ENCODE measurements at places on chromosomes 7 and 10. TPM values are rescaled to one million over a fixed set of nuclear protein-coding genes. Genes with fewer than 3 reads are reported as not detected.

DNA sequence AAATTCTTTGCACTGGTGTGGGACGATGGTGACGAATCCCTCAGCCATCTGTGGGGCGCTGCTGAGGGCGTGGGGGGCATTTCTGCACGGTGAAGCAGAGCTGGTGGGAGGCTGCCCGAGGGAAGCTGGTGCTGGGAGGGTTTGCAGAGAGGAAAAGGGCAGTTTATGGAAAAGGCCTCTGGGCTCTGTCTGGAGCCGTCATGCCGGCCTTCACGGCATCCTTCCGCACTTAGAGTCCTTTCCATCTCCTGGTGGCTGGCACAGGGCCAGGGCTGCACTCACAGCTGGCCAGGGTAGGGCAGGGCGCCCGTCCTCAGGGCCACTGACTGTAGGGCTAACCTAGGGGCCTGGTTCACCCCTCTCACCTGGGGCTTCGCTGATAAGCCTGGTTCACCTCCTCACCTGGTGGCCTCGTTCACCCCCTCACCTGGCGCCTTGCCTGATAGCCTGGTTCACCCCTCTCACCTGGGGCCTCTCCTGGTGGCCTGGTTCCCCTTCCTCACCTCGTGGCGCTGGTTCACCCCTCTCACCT is 598 bp upstream of the AMZ1 start:
- DNase-seq, result no peak
- peaks cover 46% of the 10 kb centered on the region for H3K27me3 ChIP-seq
- H3K4me1 ChIP-seq, result peaks cover 44% of the 10 kb centered on the region
- H3K27ac ChIP-seq, result no peak overlapping the region

GRCh38 chr7:41005374-41005901 is 697.5 kb downstream of the INHBA start:
- peaks cover 23% of the 10 kb centered on the region for H3K4me1 ChIP-seq
- no peak overlapping the region for H3K27ac ChIP-seq
- no peak overlapping the region for H3K4me3 ChIP-seq
- DNase-seq, result peak; percentile 21

GRCh38 chr7:101804088-101804963 is 13.1 kb upstream of the CUX1 start:
- H3K4me3 ChIP-seq, result no peak overlapping the region
- H3K27me3 ChIP-seq, result peaks cover 16% of the 10 kb centered on the region
- no peaks in the 10 kb centered on the region for H3K4me1 ChIP-seq
- H3K36me3 ChIP-seq, result no peaks in the 10 kb centered on the region
- no peak for DNase-seq

GRCh38 chr10:19408924-19409323 is 360.3 kb downstream of the MALRD1 start:
- no peaks in the 10 kb centered on the region for H3K4me1 ChIP-seq
- H3K4me3 ChIP-seq, result no peak overlapping the region
- H3K36me3 ChIP-seq, result no peaks in the 10 kb centered on the region
- no peaks in the 10 kb centered on the region for H3K27me3 ChIP-seq
- DNase-seq, result no peak
- no peak overlapping the region for H3K27ac ChIP-seq

DNA sequence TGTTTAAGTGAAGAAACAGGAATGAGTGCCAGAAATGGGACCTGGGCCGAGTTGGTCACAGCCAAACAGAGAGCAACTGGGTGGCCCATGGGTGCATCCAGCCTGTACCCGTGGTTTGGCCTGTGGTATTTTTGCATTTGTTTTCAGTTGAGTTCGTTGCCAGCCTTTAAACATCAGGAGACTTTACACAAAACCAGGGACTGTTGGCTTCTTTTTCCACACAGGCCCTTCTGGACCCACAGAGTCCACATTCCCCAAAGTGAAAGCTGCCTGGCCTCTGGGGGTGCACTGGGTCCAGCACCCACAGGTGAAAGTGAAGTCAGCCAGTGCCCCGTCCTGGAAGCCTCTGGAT is 54.1 kb upstream of the TNS3 start:
- H3K4me1 ChIP-seq, result peaks cover 30% of the 10 kb centered on the region
- DNase-seq, result no peak
- no peaks in the 10 kb centered on the region for H3K27me3 ChIP-seq
- no peaks in the 10 kb centered on the region for H3K36me3 ChIP-seq

DNA sequence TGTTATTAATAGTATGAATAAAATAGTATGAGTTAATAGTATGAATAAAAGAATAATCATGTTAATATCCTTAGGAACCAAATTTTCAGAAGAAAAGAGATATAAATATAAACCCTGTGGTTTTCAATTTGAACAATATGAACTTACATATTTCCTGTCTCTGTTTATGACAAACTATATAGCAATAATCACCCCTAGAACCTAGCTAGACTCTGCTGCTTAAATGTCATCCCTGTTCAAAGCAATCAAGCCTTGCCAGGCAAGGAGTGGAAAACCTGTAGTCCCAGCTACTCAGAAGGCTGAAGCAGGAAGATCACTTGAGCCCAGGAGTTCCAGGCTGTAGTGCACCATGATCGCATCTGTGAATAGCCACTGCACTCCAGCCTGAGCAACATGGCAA is 36.5 kb downstream of the P4HA1 start:
- peaks cover 33% of the 10 kb centered on the region for H3K36me3 ChIP-seq
- H3K4me3 ChIP-seq, result no peak overlapping the region
- no peaks in the 10 kb centered on the region for H3K4me1 ChIP-seq
- no peak for DNase-seq

GRCh38 chr10:63348245-63348850 is 117.4 kb downstream of the JMJD1C start:
- no peaks in the 10 kb centered on the region for H3K4me1 ChIP-seq
- H3K36me3 ChIP-seq, result no peaks in the 10 kb centered on the region
- H3K4me3 ChIP-seq, result no peak overlapping the region
- H3K27me3 ChIP-seq, result no peaks in the 10 kb centered on the region

Gene ING3
- polyA plus RNA-seq, result 22.3 TPM

Gene AGMO
- polyA plus RNA-seq, result not detected

Gene PALD1
- 0.04 TPM for polyA plus RNA-seq

Gene NME8
- polyA plus RNA-seq, result 3.2 TPM

Gene GUSB
- polyA plus RNA-seq, result 121 TPM

Gene OR13A1
- not detected for polyA plus RNA-seq

Gene GPR85
- polyA plus RNA-seq, result 0.12 TPM

Data from CD14-positive monocyte (primary cell).